Fibroblast of villous mesenchyme (primary cell): ENCODE measurements at places on chromosomes 3 and 15. TPM values are rescaled to one million over a fixed set of nuclear protein-coding genes. Genes with fewer than 3 reads are reported as not detected.

DNA sequence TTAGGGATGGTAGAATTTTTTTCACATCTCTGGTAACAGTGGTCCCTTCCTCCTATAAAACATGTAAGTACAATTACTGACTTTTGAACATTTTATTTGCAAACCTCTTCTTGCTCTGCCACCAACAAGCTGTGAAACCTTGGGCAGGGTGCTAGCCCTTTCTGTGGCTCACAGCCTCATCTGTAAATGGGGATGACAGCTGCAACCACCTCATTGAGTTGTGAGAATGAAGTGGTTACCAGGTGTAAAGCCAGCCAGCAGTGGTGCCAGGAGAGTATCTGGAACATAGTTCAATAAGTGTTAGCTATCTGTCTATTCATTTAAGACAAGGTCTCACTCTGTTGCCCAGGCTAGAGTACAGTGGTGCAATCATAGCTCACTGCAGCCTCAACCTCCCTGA lies 278.1 kb downstream of the ERC2 start:
- DNase-seq: no peak

GRCh38 chr3:42705058-42705767 lies 2.6 kb upstream of the HHATL start:
- DNase-seq: no peak

CCR8 gene
- not detected in 2 replicates for total RNA-seq

DNA sequence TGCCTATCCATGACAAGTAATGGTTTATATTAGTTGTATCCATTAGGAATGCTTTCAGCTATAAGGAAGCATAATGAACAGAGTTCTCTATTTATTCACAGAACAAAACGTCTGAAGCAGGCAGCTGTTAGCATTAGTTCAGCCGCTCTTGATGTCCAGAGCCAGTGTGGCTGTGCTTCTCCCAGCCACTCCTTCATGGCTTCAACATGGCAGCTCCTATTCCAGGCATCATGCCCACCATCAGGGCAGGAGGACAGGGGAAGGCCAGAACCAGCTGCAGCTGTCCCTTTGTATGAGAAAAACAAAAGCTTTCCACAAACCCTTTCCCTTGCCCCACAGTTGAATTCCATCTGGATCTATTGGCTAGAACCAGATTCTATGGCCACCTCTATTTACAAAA lies 12.9 kb upstream of the SNRK start:
- DNase-seq: no peak

GRCh38 chr3:27312044-27312668 lies 57.0 kb downstream of the NEK10 start:
- peak; percentile 79 for DNase-seq

TMCO5A gene
- not detected in 2 replicates for total RNA-seq

- no peak for DNase-seq
Measured at GRCh38 chr3:196220587-196220986, 4.3 kb downstream of the SLC51A start.

DNA sequence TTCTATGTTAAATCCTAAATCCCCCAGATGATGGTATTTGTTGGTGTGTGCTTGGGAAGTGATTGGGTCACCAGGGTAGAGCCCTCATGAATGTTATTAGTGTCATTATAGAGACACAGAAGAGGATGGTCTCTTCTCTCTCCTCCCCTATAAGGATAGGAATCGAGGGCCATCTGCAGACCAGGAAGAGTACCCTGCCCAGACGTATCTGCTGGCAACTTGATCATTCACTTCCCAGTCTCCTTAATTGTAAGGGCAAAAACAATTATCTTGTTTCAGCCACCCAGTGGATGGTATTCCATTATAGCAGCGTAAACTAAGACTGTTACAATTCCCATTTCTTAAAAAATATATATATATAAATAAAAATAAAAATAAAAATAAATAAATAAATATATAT lies 892.2 kb downstream of the SI start:
- DNase-seq: no peak

DNA sequence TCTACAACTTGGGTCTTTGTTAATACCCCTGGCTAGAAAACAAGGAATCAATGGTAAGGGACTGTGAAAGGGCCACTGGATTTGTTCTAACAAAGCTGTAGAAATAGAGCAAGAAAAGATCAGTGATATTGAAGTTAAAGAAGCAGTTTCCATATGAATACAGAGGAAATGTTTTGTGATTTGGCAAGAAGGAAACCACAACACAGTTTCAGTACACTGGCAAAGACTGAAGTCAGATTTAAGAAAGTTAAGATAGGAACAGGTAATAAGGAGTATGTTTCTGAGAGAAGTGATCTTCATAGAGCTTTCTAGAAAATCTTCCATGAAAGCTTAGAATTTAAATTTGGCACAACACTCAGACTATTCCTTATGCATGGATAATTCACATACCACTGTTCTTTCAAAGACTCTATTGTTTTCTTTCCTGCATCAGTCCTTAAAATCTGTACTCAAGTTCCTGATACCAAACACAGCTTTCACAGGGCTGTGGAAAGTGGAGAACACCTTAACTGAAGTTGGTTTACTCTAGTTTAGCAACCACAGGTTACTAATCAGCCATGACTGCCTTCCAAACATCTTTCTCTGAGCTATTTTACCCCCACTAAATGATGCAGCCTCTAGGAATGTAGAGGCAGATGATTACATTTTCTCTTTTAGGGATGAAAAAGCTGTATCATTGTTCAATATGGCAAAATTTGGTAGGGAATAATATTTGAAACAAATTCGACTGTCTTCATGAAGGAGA lies 32.4 kb upstream of the ALCAM start:
- no peak for DNase-seq

DNA sequence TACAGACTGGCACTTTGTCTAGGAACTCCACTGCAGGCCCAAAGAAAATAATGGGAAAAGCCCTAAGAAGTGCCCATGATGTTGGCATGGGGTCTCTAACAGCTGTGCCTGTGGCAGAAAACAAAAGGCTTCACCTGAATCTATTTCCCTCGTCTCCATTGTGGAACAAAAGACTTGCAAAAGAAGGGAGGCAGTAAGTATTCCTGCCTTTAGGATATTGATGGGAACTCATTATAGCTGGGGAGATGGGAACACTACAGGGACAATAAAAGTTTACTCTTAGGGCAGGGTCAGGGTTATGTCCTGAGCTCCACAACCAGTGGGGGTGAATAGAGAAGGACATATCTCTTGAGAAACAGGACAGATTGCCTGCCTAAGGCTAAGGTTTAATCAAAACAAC lies 930.6 kb upstream of the EPHA6 start:
- no peak for DNase-seq

DNA sequence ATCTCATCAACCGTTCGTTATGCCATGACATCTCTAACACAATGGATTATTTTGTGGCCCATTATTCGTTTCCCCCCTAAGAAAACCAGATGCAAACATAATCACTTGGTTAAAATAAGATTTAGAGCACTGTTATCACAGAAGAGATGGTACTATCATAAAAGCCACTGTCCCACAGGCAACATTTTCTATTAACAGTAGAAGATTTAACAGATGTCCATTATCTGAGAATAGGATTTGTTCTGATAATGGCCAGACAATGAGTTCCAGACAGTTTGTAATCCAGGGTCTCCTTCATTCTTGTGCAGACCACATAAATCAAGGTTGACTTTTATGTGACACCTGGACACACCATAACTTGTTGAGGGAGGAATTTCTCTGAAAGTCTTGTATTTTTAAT lies 153.1 kb downstream of the CLSTN2 start:
- no peak for DNase-seq

NGLY1 gene
- total RNA-seq: 20.9 and 36.3 TPM in 2 replicates

TERC gene
- 168 and 175 TPM in 2 replicates for total RNA-seq

GRCh38 chr15:66570327-66570726 lies 4.5 kb upstream of the LCTL start:
- DNase-seq: no peak
